Large intestine (tissue), 12 donors: ENCODE measurements at places on chromosomes 11 and 22. TPM values are rescaled to one million over a fixed set of nuclear protein-coding genes. Genes with fewer than 3 reads are reported as not detected.

NCR3LG1 gene
- polyA plus RNA-seq: 20.3 TPM

MYEOV gene
- polyA plus RNA-seq: 0.03 TPM

MMP13 gene
- polyA plus RNA-seq: 0.07 TPM

RRP7A gene
- polyA plus RNA-seq: 20.0 TPM

ISX gene
- polyA plus RNA-seq: 74.1 TPM

OR10A2 gene
- 0.04 TPM for polyA plus RNA-seq

MFRP gene
- 0.01 TPM for polyA plus RNA-seq

TMEM258 gene
- polyA plus RNA-seq: 189 TPM

MMP12 gene
- 0.66 TPM for polyA plus RNA-seq

ANO9 gene
- polyA plus RNA-seq: 169 TPM

KRTAP5-4 gene
- polyA plus RNA-seq: not detected

CHRNA10 gene
- 2.4 TPM for polyA plus RNA-seq

CNGA4 gene
- 0.16 TPM for polyA plus RNA-seq

NOL12 gene
- 18.1 TPM for polyA plus RNA-seq

MS4A7 gene
- polyA plus RNA-seq: 15.7 TPM

TBX10 gene
- polyA plus RNA-seq: 4.9 TPM

DUSP8 gene
- polyA plus RNA-seq: 16.9 TPM

RIC3 gene
- 9.0 TPM for polyA plus RNA-seq

GLYAT gene
- polyA plus RNA-seq: 0.45 TPM

WNT7B gene
- polyA plus RNA-seq: 0.33 TPM

THY1 gene
- 44.4 TPM for polyA plus RNA-seq

CYB5R2 gene
- polyA plus RNA-seq: 5.6 TPM

PRR5L gene
- polyA plus RNA-seq: 37.8 TPM

TRMT112 gene
- 167 TPM for polyA plus RNA-seq
